ENCODE measurements at places on chromosomes 16 and 17.

DNA sequence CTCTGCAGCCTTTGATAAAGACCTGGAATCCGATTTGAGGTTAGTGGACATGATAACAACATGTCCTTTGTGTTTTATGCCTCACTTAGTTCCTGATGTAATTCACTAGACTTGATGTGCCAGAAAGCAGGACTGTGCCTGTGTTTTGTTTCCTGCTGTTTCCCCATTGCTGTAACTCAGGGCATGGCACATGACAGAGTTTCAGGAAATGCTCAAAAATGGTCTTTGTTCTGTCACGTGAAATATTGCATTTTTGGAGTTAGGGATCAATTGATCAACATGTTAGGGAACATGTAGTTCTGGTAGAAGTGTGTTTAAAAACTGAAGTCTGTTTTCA is 32.8 kb downstream of the DHX38 start:
- no peak for DNase-seq

- no peak for DNase-seq
Measured at GRCh38 chr17:72409405-72410002, 288.7 kb downstream of the SOX9 start.

GRCh38 chr16:83830091-83830768 is 22.5 kb downstream of the HSBP1 start:
- DNase-seq, result no peak

DNA sequence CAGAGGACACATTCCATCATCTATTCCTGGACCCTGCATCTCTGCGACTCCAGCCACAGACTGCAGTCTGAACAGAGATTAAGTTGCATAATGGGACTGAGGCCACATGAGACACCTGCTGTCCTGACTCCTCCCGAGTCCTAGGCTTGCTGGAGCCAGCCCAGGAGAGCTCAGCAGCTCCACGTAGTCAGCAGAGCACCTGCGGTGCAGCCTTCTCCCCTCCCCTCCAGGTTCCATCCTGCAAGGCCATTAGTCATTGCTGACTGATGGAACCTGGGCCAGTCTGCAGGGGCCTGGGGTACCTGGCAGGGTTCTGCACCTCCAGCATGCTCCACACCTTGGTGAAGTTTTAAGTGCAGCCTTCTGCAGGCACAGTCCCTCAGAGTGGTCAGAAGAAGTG is 76.7 kb downstream of the PLD6 start:
- DNase-seq, result no peak

GRCh38 chr16:75695708-75696107 is 5.6 kb downstream of the DUXB start:
- no peak for DNase-seq

DNA sequence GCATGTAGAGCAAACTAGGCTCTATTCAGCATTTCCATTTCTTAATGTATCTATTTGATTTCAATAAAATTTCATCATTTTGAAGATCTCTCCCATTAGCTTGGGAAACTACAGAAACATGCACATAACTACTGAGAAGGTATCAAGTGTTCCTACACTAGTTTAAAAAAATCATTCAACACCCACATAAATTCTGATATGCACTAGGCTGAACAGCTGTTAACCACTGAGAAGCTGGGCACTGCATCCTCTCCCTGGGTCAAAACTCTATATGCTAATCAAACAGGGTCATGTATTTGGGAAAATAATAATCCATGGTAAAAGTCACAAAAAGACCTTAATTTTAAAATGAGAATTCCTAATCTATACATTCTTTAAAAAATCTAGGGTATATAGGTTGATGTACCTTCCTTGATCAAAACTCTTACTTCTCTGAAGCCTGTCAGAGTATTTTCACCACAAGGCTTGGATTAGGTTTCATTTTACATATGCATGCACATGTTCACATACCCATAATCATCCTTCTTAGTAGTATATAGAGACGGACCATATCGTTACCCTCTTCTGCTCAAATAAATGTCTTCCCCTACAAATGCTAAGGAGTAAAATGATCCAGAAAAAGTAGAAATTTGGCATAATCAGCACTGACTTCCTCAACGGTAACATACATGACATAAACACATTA is 57.2 kb downstream of the KANSL1 start:
- DNase-seq, result no peak

GRCh38 chr16:56450275-56450985 is 702 bp downstream of the NUDT21 start:
- DNase-seq, result peak; percentile 25

DNA sequence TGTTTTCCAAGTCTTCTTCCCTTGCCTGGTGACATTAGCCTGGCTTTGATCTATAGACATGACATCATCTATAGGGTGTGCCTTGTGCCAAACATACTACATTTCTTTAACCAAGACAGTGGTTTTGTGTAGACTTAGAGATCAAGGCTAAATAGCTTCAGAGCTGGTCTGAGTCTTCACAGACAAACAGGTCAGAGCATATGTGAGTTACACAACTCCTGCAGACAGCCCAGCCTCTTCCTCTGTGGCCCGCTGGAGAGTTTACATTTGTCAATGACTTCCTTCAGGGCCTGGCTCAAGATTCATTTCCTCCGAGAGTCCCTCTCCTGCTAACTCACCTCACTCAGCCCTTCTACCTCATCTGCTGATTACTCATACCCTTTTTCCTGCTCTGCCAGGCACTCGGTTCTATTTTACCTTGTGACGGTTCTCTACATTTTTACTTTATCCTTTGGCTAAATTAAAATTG is 73.1 kb upstream of the TANC2 start:
- DNase-seq, result peak; percentile 10

DNA sequence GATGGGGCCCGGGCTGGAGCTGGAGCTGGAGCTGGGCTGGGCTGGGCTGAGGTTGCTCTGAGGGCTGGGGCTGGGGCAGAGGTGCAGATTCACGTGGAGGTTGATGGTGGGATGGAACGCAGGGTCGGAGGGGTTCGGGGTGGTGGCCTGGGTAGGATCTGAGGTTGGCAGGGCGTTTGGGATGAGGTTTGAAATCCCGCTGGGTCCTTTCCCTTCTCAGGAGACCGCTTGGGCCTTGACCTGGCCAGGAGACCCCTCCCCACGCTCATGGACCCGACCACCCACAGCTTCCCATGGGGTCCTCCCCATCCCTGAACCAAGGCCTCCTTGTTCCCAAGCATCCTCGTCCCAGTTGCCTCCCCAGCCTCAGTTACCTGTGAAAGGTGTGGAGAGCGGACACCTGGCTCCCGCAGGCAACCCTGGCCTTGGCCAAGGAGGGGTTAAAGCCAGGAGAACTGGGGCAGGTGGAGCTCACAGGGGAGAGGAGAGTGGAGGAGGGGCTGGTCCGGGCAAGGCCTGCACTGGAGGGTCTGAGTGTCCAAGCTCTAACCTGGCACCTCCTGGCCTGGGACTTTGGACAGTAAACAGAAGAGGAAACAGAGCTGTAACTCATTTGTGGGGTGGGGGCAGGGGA is at the start of gene ASGR2:
TSS of gene ASGR2 (minus strand) at position 582 of the 634 bp plus-strand sequence. CDS start 582 bp downstream, outside the sequence.
- no peak for DNase-seq

- no peak for DNase-seq
Measured at GRCh38 chr16:30494709-30495108, 22.2 kb downstream of the ITGAL start.

DNA sequence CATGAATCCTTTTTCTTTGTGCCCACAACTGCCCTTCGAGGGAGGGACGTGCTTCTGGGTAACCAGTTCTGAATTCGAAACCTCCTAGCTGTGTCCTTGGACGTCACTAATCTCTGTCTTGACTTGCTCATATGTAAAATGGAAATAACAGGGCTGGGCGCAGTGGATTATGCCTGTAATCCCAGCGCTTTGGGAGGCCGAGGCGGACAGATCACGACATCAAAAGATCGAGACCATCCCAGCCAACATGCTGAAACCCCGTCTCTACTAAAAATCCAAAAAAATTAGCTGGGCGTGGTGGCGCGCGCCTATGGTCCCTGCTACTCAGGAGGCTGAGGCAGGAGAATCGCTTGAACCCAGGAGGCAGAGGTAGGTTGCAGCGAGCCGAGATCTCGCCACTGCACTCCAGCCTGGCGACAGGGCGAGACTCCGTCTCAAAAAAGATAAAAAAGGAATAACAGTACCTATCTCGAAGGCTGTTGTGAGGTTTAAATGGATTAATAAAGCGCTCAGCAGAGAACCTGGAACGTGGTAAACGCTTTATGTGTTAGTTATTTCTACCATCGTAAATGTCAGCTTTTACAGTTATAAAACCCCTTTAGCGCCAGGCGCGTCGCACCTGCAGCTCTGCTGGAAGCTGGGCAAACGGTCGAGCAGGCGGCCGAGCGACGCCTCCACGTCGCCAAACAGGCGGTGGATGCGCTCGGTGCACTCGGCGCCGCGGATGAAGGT is 641 bp downstream of the COG8 start:
- no peak for DNase-seq

DNA sequence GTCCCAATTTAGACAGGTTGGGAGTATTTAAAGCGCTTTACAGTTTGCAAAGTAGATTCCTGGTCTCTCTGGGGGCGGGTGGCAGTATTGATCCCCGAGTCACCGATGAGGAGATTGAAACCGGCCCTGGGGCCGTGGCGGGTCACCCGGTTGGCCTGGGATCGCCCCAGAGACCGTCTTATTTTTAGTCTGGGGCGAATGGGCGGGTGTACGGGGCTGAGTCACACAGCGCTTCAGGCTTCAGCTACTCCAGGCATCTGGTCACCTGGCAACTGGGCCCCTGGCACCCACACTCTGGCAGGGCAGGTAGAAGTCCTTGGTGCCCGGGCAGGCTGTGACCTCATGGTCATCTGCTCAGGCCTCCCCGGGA is 669 bp downstream of the MIEF2 start:
- DNase-seq, result peak; percentile 33

DNA sequence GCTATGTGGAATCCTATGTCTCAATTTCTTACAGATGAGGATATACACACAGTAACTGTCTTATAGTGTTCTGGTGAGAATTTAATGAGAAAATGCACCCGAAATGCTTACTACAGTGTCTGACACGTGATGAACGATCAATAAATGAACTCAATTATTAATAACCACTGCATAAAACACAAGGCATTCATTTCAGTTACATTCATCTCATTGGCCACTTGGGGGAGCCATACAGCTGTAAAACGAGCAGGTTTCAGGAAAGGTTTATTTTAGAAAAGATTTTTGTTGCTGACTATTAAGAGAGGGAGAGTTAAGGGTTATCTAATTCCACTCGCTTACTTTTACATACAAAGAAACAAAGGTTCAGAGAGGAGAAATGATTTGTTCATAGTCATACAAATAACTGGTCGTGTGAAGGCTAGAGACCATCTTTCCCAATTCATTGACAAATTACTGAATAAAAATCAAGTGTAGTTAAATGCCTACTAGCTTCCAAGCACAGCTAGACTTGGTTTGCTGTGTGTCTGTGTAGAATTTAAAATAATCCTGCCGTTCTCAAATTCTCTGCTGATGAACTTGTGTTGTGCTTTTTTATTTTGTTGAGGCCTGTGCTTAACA is 160.1 kb downstream of the MAP2K4 start:
- no peak for DNase-seq

- DNase-seq, result no peak
Measured at GRCh38 chr16:57956924-57957672, 13.8 kb downstream of the CNGB1 start.

- no peak for DNase-seq
Measured at GRCh38 chr16:2857451-2858244, at the start of gene PRSS22. Gene PRSS22, minus strand, starts transcription at chr16:2858170. Its CDS starts 66 bp downstream, at chr16:2858104.

DNA sequence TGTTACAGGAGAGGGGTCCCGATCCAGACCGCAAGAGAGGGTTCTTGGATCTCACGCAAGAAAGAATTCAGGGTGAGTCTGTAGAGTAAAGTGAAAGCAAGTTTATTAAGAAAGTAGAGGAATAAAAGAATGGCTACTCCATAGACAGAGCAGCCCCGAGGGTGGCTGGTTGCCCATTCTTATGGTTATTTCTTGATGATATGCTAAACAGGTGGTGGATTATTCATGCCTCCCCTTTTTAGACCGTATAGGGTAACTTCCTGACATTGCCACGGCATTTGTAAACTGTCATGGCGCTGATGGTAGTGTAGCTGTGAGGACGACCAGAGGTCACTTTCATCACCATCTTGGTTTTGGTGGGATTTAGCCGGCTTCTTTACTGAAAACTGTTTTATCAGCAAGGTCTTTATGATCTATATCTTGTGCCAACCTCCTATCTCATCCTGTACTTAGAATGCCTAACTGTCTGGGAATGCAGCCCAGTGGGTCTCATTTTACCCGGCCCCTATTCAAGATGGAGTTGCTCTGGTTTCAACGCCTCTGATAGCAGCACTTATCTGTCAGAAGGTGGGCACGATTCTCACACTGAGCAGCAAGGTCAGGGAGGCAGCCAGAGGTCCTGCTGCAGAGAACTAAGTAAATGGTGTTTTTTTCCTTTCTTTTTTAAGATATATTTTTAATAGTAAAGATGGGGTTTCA is 26.5 kb upstream of the XYLT2 start:
- DNase-seq, result no peak

DNA sequence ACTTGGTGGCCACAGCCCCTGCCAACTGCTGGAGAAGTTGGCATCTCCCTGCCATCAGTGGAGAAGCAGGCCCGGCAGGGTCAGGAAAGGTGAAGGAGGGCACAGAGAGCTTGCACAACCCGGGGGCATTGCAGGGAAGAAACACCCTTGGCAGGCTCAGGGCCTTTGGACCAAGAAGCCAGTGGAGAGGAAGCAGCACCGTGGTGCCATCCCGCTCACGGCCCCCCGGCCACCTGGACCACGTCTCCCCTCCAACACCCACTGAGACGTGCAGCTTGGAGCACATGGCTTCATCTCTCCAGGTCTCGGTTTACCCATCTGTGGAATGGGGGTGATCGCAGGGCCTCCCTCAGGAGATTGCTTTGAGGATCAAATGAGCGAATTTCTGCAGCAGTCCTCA is 158.1 kb downstream of the RBFOX3 start:
- no peak for DNase-seq

GRCh38 chr16:14139872-14140271 is 68.8 kb downstream of the MRTFB start:
- no peak for DNase-seq

DNA sequence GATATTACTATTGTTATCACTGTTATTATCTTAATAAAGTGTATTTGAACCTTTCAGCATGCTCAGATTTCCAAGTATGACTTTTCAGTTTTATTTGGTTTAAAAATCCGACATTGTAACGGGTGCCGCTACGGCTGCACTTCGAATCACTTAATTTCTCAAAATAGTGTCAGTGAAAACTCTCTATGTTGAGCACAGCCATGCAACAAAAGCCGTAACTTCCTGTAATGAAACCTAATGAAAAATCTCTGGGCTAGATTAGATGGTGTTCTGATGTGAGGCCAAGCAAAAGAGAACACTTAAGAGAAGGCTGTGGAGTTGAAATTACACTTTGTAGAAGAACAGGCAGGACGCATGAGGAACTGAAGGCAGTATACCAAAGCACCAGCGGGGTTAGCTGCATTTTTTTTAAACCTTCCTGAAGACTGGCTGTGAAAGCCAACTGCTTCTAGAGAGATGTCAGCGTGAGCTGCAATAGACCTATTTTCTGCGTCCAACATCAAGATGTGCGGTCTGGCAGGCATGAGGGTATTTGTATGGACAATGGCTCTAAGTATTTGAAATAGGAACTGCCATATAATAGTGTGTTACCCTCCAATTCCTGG is 1545.0 kb upstream of the GOT2 start:
- DNase-seq, result no peak

- no peak for DNase-seq
Measured at GRCh38 chr16:66574081-66574480, 5.2 kb upstream of the CMTM2 start.

Data from stimulated activated effector memory CD8-positive, alpha-beta T cell treated with anti-CD3 and anti-CD28 coated beads, Interleukin-12 subunit alpha, Interleukin-12 subunit beta, amount 100 ng/mL, for 72 hours (primary cell).